Activated CD4-positive, CD25-positive, alpha-beta regulatory T cell treated with anti-CD3 and anti-CD28 coated beads, Interleukin-2, amount 50 U/mL, for 16 hours (primary cell): ENCODE measurements at places on chromosomes 12 and 14.
A peak's percentile ranks its signal among the peaks of the same experiment; 100 is the strongest.

DNA sequence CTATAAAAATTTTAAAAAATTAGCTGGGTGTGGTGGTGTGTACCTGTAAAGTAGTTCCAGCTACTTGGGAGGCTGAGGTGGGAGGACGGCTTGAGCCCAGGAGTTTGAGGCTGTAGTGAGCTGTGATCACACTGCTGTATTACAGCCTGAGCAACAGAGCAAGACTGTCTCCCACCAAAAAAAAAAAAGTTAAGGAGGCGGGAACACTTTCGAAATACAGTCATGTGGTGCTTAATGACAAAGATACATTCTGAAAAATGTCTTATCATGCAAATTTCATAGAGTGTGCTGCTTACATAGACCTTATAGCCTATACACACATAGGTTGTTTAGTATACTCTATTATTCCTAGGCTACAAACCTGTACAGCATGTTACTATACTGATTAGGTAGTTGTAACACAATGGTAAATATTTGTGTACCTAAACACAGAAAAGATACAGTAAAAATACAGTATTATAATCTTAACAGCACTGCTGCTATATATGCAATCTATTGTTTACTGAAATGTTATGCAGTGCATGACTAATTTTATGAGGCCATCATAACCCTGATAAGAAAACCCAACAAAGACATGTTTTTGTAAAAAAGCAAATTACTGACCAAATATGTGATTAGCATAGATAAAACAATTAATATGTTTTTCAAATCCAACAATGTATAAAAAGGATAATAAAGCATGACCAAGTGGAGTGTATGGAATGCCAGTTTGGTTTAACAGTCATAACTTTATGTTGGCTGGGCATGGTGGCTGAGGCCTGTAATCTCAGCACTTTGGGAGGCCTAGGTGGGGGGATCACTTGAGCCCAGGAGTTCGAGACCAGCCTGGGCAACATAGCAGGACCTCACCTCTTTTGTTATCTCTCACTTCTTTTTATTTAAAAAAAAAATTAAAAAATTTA is 11.4 kb downstream of the EIF2S1 start:
- no peak for DNase-seq

- peak; percentile 53 for DNase-seq
Measured at GRCh38 chr12:57744194-57744776, 554 bp upstream of the TSPAN31 start.

GRCh38 chr12:79275631-79276030 is 411.1 kb downstream of the SYT1 start:
- DNase-seq: no peak

DNA sequence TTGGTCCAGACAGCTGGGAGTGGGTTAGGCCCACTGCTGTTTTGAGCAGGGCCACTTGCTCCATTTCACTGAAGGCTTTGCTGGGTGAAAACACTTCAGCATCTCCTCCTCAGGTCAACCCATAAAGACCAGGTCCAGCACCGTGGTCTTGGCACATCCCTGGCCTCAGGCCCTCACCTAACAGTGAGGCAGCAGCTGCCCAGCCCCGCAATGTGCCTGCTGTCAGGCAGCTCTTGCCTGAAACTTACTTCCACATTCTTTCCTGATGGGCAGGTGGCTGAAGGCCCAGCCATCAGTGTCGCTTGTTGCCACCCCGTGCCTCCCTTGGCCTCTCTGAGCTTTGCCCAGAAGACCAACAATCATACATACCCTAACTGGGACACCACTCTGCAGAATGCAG is 54.4 kb downstream of the ANAPC7 start:
- no peak for DNase-seq

GRCh38 chr12:121117226-121117777 is 15.4 kb upstream of the P2RX7 start:
- DNase-seq: no peak

DNA sequence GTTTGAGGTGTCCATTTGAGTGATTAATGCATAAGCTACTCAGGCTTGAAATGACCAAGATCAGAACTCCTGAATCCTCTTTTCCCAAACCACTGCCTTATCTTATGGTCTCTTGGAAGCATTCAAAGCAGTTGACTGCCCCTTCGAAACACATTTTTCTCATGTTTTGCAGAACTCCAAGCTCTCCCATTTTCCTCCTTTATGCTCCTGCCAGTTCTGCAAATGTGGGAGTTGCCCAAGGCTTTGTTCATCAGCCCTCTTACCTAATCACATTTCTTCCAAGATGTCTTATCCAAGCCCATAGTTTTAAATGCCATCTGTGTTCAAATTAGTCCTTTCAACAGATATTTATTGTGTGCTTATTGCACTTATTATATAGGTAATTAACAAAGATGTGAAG is 1.8 kb upstream of the DNAAF2 start:
- DNase-seq: no peak

GRCh38 chr14:101130861-101131260 is 227.3 kb upstream of the RTL1 start:
- no peak for DNase-seq

DNA sequence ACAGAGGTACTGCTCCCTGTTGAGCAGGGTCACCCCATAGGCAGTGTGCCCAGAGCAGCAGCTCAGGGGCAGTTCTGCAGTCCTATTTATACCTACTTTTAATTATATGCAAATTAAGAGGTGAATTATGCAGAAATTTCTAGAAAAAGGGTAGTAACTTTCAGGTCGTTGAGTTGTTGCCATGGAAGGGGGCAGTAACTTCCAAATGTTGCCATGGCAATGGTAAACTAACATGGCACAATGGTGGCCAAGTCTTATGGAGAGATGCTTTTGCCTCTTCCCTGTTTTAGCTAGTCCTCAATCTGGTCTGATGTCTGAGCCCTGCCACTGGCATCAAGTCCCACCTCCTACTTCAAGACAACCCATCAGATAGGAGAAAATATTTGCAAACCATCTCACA is 30.4 kb upstream of the P2RX7 start:
- DNase-seq: no peak

DNA sequence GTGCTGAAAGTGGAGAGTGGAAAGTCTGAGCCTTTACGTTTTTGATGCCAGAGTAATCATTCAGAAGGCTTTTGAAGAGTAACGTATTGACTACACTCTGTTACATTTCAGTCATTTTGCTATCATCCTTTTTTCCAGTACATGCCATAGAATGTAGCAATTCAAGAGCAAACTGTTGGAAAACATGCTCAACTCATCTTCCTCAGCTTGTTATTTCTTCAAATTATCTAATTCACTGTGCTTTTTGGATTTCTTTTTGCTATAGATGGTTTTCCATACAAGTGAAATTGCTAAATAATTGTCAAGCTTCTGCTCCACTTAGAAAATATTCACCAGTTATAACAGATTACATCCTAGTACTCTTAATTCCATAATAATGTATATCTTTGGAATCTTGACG is 129.9 kb upstream of the CLEC14A start:
- no peak for DNase-seq

- DNase-seq: no peak
Measured at GRCh38 chr12:5094551-5094950, 50.9 kb downstream of the KCNA5 start.

GRCh38 chr12:78385541-78385940 is 479.0 kb upstream of the SYT1 start:
- no peak for DNase-seq

DNA sequence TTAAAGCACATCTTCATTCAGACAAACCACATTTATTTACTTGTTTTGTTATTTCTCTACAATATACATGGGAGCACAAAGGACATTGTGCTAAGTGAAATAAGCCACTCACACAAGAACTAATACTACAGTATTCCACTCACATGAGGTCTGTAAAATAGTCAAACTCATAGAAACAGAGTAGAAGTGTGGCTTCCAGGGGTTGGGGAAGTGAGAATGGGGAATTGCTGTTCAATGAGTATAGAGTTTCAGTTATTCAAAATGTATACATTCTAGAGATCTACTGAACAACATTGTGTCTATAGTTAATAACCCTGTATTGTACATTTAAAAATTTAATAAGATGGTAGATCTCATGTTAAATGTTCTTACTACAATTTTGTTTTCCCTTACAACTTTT is 88.8 kb downstream of the ATXN7L3B start:
- DNase-seq: no peak

- DNase-seq: no peak
Measured at GRCh38 chr12:11759899-11760298, 110.4 kb downstream of the ETV6 start.

- DNase-seq: peak; percentile 16
Measured at GRCh38 chr14:54776361-54777001, 126.1 kb downstream of the GCH1 start.

DNA sequence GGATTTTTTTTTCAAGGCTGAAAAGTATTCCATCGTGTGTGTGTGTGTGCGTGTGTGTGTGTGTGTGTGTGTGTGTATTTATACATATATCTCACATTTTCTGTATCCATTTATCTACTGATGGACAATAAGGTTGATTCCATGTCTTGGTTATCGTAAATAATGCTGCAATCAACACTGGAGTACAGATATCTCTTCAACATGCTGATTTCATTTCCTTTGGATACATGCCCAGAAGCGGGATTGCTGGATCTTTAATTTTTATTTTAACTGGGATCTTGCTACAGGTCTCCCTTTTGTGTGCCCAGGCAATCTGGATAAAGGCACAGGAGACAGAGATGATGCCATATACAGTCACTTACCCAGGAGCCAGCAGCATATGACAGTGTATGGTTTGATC is 338.1 kb downstream of the SOX5 start:
- no peak for DNase-seq

DNA sequence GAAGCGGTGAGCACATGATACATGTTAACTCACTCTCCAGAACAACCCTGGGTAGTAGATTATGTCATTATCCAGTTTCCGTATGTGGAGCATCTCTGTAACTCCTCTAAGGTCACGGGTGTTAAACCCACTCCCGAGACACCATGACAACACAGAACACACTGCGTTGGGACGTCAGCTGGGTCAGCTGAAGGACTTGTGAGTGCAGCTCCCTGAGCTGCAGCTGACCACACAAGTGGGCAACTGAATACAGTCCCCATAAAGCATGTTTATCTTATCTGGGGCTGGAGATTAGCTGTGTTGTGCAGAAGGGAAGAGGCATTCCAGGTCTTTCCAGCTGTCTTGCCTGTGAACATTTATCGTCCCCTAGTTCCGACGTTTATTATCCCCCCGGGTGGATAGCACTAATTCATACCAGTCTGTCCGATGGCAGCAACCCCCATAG is 211.5 kb downstream of the CHST11 start:
- no peak for DNase-seq

DNA sequence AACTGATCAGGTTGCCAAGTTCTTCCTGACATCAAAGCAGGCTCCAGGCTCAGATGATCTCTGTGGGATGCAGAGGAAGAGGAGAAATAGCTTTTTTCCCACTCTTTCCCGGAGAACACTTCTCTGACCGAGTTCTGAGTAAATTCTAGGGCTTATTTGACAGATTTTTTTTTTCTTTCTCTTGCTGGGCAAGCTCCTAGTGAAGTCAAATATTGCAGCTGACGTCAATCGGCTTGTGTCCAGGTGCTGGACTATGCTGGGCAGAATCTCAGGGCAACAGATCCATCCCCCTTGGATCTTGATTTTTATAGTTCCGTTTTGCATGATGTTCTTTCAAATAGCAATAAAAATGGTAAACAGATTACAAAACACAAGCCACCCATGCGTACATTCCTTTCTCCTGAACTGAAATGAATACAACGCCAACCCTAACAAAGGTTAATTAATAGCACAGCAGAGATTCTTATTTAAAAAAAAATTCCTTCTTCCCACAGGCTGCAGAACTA is 182.2 kb downstream of the NOVA1 start:
- no peak for DNase-seq

DNA sequence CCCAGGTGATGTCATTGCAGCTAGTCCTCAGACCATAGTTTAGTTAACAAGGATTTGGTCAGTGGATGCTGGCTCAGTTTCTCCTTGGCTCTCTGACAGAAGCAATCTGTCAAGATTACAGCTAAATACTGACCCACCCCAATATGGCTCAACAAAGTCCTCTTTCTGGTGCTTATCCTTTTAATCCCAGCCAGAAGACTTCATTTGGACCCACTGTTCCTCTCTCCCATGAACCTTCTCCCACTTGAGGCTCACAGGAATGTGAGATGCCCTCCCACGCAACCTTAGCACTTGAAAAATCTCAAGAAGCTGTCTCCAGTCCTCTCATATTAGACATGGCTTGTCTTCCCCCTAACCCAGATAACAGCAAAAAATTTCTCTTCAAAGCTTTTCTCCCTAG is 47.7 kb downstream of the C12orf50 start:
- no peak for DNase-seq

GRCh38 chr12:76024942-76025600 is 6.5 kb downstream of the PHLDA1 start:
- no peak for DNase-seq

- DNase-seq: no peak
Measured at GRCh38 chr12:4353785-4354208, 25.7 kb downstream of the FGF23 start.

- DNase-seq: no peak
Measured at GRCh38 chr14:31505411-31505810, 17.6 kb upstream of the GPR33 start.

- no peak for DNase-seq
Measured at GRCh38 chr12:1763153-1763552, 57.2 kb upstream of the LRTM2 start.

DNA sequence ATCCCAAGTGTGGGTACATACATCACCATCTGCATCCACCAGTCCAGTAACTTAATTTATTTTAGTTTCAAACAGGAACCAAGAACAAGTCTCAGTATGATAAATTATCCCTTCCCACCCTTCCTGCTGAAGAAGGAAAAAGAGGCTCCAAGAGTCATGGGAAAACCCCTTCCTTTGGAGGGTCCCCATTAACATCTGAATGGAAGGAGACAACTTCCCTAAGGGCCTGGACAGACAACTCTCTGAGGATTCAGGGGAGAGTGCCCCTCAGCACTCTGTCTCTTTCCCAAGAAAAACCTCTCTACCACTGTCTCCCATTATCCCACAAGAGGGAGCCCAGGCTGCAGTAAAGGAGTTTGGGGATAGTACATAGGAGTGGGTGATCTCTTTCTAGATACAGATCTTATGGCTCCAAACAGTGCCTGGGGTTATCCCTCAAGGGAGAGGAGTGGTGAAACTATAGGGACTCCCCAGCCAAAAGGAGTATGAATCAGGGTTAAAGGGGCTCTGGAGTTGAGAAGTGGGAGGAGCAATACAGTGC is 6.2 kb downstream of the WNT10B start:
- DNase-seq: no peak

- no peak for DNase-seq
Measured at GRCh38 chr12:100249941-100250340, 16.9 kb downstream of the DEPDC4 start.

GRCh38 chr12:100661300-100661951 is 87.9 kb downstream of the GAS2L3 start:
- no peak for DNase-seq

- DNase-seq: no peak
Measured at GRCh38 chr12:20590570-20590969, 104.6 kb upstream of the SLCO1C1 start.
